ENCODE measurements at places on chromosomes 7 and 10.

DNA sequence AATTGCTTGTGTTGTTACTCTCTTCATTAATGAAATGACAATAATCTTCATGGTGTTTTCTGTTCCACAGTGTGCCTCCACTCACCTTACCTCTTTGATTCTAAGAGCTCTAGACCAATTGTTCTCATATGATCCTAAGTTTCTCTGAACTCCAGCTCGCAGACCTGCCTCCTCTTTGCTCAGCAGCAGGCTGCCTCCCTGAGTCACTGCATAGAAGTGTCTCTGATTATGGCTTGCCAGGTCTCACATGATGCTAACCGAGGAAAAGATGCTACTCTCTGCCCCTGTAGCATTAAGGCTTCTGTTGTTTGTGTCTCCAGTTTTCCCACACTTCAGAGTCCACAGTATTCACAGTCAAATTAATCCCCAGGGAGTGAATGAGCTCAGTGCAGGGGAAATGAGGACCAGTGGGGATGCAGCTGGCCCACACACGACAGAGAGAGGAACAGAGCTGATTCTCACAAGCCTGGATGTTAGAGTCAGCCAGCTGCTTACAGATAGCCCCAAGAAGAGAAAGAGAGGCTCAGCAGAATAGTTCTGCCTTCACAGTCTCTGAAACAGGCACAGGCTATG lies 145.9 kb upstream of the EGR2 start:
- no peak for DNase-seq

DNA sequence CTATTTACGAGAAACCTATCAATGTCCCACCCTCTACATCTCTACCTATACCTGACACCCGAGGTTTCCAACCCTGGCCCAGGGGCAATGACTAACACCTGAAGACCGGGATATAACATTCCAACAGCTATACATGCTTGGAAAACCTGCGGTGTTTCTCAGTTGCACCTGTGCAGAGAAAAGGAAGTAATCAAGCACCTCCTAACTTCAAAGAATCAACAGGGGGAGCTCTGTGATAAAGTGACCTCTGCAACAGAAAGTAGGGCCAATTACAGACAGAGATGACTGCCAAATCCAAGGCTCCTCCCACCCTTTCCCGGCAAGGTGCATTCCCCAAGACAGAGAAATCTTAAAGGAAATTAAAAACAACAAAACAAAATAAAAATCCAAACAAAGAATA lies 41.3 kb downstream of the CCDC6 start:
- no peak for DNase-seq

GRCh38 chr7:36490419-36490830 lies 100.8 kb downstream of the ANLN start:
- no peak for DNase-seq

DNA sequence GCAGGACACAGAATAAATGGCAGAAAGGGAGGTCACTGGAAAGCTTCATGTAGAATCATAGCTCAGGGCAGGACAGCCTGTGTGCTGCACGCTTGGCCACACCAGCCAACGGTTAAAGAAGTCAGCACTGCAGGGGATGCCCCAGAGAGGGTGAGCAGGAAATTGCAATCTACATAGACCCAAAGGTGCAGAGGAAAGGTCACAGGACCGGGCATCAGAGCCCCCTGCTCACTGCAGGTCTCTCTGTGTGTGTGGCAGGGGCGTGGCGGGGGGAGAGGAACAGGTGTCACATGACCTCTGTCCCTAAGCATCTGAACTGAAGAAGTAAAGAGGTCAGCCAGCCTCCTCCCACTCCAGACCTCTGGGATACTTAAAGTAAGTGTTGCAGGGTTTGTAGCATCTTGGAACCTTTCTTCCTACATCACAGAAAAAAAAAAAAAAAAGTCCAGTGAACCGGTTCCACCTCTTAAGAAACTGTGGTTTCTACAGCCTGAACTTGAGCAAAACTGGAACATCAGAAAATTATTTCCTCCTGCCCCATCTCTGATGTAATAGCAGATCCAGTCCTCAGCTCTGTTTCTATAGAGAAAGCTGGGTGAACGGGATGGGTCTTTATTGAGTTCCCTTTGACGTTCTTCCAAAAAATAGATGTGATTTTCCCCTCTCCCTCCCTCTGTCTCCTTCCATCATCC lies 64.3 kb downstream of the RGS10 start:
- DNase-seq: no peak

DNA sequence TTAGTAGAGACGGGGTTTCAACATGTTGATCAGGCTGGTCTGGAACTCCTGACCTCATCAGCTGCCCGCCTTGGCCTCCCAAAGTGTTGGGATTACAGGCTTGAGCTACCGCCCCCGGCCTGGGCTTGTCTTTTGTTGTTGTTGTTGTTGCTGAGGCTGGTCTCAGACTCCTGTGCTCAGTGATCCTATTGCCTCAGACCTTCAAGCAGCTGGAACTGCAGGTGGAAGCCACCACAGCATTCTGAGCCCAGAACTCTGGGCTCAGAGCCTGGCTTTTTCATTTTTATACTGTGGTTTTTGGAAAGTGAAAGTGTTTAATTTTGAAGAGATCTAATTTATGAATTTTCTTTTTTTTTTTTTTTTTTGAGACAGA lies 16.2 kb upstream of the DNAJB6 start:
- no peak for DNase-seq

GRCh38 chr7:26309089-26309488 lies 17.4 kb downstream of the SNX10 start:
- DNase-seq: no peak

DNA sequence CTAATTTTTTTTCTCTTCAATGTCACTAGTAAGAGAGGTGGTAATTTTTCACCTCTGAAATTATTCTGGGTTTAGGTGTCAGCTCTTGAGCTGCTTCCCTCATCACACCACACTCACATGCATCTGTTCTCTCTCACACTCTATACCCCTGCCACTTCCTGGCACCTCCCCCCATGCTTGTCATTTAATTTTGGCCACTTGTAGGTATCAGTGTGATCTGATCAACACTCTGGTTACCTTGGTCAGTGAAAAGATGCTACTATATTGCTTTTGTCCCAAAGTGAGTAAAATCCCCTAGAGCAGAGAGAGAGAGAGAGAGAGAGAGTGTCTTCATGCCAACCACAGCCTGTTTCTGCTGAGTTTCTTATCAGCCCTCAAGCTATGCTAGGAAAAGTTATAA lies 42.5 kb downstream of the STK17A start:
- DNase-seq: no peak
